Thoracic aorta (tissue), 2 donors: ENCODE measurements at places on chromosomes 11 and 22.

GRCh38 chr11:72576243-72576595, 98.0 kb downstream of the PDE2A start:
- DNase-seq, result no peak

GRCh38 chr11:95593111-95593510, 196.5 kb downstream of the FAM76B start:
- no peak for DNase-seq

- no peak for DNase-seq
These were observed 83.0 kb downstream of the TRAF6 start for GRCh38 chr11:36427079-36427478.

DNA sequence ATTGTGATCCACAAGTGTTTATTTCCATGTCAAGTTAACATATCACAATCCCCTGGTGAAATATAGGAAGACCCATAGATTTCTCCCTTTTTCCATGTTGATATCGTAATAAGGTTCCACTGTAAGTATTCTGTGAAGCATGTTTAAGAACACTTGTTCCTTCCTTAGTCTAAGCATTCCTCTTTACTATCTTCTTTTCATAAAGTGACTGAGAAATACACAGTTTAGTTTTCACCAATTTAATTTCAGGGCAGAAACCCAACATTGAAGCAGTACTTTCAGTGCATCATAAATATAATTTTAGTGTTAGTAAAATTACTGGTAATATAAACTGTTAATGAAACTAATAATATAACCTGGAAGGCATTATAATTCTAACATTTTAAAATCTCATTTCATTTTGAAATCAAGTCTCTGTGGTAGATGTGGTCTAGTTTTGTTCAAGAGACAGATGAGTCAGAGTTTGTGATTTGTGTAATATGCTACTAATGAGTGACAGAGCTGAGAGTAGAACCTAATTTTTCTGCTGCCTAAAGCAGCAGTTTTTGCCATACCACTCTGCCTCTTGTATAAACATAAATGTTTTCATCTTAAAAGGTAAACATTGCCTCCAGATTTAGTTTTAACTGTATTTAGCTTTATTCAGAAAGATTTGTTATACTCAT, 79.4 kb downstream of the ATM start:
- DNase-seq, result no peak
